ENCODE measurements at places on chromosomes 6 and 20. TPM values are rescaled to one million over a fixed set of nuclear protein-coding genes. Genes with fewer than 3 reads are reported as not detected.

Gene PHACTR3
- total RNA-seq, result 0.53 TPM

Gene MRPS10
- total RNA-seq, result 33.0 TPM

Gene CCN6
- not detected for total RNA-seq

Gene CALHM6
- total RNA-seq, result 6.2 TPM

Gene OR2H2
- not detected for total RNA-seq

Gene NELFE
- total RNA-seq, result 50.3 TPM

Gene CDH4
- total RNA-seq, result 0.08 TPM

Gene EDN3
- total RNA-seq, result 28.8 TPM

Gene LRRN4
- total RNA-seq, result not detected

DNA sequence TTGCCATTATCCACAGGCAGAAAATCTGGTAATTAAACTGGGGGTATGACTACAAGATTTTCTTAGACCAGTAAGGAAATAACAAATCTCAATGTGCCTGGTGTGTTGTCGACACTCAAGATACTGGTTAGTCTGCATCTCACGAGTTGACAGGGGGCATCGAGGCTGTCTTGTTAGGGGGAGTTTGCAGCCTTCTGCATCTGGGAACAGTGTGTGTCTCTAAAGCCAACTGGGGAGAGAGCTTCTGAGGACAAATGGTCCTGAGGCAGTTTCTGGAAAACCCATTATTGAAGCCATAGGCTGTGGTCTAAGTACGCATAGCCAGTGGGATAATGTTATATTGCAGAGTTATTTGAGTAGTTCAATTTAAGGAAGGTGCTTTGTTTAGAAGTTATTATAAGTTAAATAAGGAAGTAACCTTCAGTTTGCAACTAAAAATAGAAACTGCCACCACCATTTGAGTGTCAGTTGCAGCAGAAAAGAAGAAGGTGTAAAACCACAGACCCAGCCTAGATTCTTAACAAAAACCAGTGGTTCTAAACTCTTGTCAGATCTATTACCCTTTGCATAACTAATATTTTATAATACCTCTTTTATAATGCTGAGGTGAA lies 15.4 kb upstream of the MAPK13 start:
- no peak for DNase-seq

- no peak for DNase-seq
Measured at GRCh38 chr20:20680991-20681508, 31.4 kb downstream of the RALGAPA2 start.

- no peak for DNase-seq
Measured at GRCh38 chr6:139547122-139547776, 172.8 kb upstream of the CITED2 start.

- DNase-seq, result no peak
Measured at GRCh38 chr20:14310977-14311627, 26.3 kb downstream of the FLRT3 start.

- no peak for DNase-seq
Measured at GRCh38 chr6:161318456-161318855, 44.6 kb upstream of the AGPAT4 start.

DNA sequence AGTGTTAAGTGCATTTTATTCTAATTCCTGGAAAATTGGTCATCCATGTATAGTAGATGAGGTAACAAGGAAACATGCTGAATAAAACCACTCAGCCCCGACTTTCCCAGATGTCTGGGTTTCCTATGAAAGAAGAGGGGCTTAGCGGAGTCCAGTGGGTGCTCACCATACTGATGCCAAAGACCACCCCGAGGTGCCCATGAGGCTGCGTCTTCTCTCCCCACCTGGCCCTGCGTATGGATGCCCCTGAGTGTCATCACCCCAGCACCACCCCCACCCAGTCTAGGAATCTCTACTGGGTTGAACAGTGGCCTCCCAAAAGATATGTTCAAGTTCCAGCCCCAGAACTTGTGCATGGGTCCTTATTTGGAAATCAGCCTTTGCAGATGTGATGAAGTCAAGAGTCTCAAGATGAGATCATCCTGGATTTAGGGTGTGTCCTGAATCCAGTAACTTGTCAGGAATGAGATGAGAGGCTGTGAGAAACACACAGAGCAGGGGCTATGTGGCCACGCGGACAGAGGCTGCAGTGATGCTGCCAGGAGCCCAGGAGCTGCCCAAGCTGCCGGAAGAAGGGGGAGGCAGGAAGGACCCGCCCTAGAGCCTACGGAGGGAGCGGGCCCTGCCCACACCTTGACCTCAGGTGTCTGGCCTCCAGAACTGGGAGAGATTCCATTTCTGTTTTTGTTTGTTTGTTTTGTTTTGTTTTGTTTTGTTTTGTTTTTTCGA lies 124.6 kb upstream of the CDH4 start:
- DNase-seq, result no peak

GRCh38 chr6:168242940-168243225 lies 76.7 kb downstream of the DACT2 start:
- DNase-seq, result no peak

DNA sequence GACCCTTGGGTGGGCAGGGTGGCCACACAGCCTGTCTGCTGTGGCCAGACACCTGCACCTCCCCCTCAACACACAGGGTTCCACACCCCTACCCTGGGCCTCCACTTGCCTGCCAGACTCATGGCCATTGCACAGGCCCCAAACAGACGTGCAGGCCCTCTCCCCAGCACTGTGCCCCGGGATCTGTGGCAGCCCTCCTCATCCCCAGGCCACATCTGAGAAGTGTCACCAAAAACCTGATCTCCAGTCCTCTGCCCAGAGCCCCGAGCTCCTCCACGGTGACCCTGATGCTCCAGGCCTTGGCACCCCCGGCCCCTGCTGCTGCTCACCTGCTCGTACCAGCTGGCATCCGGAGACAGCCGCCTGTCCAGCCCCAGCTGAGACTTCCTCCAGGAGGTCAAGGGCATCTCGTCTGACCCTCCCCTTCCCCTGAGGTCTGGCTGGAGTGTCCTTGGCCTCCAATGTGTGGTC lies 160.1 kb downstream of the DLL1 start:
- no peak for DNase-seq

DNA sequence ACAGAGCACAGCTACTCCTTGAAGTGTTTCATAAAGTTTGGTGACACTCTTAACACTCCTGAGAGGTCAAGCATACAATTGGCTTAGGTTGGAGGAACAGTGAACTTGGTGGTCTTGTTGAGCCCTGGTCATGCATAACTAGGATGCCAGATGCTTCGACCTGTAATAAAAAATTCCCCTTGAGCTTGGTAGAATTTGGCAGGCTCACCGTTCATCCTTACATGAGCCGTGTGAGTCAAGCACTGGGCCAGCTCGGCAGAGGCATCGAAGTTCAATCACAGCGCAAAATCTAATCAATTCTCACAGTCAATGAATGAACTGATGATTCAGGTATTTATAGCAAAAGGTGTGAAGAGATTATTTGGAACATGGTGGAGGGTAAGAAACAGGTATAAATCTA lies 33.7 kb downstream of the CYP24A1 start:
- DNase-seq, result no peak

DNA sequence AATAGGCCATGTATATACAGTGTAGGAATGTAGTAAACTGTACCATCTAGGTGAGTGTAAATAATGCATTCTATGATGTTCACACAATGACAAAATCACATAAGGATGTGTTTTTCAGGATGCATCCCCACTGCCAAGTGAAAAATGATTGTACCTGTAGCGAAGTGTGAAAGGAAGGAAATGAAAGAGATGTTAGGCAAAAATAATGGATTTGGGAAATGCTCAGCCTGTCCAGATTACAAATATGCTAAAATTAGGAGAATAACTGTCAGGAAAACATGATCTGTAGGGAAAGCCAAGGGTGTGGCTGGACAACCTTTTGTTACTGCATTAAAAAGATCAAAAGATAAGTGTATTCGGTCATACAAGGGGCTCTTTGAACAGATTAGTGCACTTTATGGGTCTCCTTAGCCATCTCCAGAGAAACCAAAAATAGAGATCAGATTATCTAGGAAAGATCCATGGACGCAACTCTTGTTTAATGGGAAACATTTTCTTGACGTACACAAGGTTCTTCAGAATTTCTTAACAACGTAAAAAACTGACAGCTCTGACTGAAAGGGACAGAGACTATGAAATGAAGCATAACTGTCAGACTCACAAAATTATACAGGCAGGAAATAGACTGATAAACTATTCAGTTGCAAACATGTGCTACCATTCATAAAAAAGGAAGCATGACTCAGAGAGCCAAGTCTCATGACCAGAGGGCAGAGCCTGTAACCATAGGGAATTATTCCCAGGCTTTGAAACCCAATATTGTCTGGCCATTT lies 253.6 kb upstream of the RAB32 start:
- DNase-seq, result no peak

- DNase-seq, result no peak
Measured at GRCh38 chr6:56072856-56073255, 174.5 kb downstream of the COL21A1 start.

DNA sequence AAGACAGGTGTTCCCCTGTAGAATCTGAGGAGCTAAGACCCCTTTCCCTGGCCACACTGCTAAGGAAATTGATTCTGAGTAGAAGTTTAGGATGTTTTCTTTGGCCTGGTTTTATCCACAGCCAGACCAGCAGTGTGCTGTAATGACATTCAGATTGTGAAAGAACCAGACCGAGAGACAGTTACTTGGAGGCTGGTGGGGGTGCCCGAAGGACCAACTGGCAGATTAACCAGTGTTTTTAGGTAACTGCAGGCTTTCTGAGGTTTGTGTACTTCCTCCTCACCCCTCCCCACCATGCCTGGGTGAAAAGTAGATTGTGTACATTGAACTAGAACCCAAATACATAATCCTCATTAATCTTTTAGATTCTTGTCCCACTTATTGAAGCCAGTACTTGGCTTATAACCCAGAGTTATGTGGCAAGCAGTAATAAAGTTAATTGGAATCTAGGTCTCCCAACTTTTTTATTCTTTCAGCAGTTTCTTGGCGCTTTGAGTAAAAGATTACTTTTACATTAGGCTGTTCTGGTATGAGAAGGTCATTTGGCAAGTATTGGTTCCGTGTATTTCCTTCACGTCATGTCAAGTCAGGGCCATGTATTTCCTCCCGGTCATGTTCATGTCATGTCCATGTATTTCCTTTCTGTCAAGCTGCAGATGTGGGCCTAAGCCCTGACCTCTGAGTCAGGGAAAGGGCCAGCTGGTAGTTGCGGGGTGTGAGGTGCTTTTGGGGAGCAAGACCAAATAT lies 93.7 kb downstream of the TCP11 start:
- no peak for DNase-seq

GRCh38 chr6:26034905-26035304 lies 52.3 kb upstream of the HFE start:
- DNase-seq, result no peak

GRCh38 chr20:37627060-37627766 lies 66.6 kb upstream of the CTNNBL1 start:
- DNase-seq, result no peak

GRCh38 chr20:21395666-21396598 lies 1.4 kb downstream of the NKX2-4 start:
- no peak for DNase-seq

- DNase-seq, result no peak
Measured at GRCh38 chr6:11589261-11589660, 51.7 kb downstream of the TMEM170B start.

DNA sequence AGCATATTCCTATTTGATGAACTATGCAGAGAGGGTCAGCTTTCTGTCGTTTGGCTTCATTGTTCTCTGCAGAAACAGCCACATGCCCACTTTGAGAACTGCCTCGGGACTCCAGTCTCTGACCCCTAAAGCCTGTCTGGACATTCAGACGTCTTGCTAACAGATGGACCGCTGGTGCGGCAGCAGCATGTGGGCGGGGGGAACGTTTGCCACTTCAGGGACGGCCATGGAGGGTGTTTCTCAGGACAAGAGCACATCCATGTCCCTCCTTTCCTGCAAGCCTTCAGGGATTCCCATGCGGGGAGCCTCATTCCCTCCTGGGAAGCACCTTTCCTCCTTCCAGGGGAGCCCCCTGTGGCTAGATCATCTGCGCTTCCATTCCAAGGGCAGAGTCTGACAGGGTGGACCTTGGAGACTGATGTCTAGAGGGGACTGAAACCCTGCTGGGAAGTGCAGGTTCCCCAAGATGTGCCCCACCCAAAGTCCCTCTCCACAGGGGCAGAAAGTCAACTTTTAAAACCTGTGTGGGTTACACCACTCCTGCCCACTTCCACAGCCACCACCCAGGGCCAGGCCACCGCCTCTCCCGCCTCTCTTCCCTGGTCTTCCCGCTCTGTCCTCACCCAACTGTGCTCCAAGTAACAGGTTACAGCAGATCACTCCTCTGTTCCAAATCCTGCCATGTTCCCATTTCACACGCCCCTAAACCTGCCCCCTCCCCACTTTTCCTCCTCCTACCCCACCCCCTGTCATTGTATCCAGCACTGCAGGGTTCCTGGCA lies 94.8 kb upstream of the PMEPA1 start:
- DNase-seq, result no peak

GRCh38 chr6:129867403-129867802 lies 6.3 kb upstream of the TMEM244 start:
- DNase-seq, result no peak

GRCh38 chr20:8454137-8454712 lies 322.2 kb downstream of the PLCB1 start:
- DNase-seq, result no peak

- no peak for DNase-seq
Measured at GRCh38 chr20:2279253-2279779, 16.5 kb upstream of the TGM3 start.

GRCh38 chr6:32484614-32484998 lies 44.9 kb downstream of the HLA-DRA start:
- DNase-seq, result no peak

- no peak for DNase-seq
Measured at GRCh38 chr6:155880900-155881299, 425.3 kb upstream of the NOX3 start.

DNA sequence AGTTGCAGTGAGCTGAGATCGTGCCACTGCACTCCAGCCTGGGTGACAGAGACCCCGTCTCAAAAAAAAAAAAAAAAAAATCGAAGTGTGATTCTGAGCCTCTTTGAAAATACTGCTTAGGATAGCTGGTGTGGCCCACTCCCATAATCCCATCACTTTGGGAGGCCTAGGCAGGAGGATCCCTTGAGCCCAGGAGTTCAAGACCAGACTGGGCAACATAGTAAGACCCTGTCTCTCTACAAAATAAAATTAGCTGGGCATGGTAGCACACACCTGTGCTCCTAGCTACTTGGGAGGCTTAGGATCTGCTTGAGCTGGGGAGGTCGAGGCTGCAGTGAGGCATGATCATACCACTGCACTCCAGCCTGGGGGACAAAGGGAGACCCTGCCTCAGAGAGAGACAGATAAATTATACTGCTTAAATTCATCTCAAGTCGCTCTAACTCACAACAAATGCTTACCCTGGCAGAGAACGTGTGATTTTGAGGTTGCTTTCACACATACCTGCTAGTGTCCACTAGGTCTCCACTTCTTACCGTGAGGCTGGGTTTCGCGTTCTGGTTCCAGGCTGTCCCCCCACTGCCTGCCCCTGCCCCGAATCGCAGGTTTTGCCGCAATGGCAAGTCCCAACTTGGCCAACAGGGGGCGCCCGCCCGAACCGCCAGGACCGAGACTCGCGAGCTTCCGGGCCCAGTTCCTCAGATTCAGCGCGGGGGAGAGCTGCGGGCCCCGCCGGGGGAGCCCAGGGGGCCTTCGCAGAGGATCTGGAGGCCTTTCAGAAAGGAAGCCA lies 12.3 kb upstream of the TMC2 start:
- peak; percentile 93 for DNase-seq

- DNase-seq, result no peak
Measured at GRCh38 chr20:9122571-9122970, 53.7 kb downstream of the PLCB4 start.

All from colonic mucosa (tissue), 4 donors.